ENCODE measurements at places on chromosomes 4 and X.

GRCh38 chr4:9903317-9903716 lies 118.0 kb downstream of the SLC2A9 start:
- no peak for DNase-seq

DNA sequence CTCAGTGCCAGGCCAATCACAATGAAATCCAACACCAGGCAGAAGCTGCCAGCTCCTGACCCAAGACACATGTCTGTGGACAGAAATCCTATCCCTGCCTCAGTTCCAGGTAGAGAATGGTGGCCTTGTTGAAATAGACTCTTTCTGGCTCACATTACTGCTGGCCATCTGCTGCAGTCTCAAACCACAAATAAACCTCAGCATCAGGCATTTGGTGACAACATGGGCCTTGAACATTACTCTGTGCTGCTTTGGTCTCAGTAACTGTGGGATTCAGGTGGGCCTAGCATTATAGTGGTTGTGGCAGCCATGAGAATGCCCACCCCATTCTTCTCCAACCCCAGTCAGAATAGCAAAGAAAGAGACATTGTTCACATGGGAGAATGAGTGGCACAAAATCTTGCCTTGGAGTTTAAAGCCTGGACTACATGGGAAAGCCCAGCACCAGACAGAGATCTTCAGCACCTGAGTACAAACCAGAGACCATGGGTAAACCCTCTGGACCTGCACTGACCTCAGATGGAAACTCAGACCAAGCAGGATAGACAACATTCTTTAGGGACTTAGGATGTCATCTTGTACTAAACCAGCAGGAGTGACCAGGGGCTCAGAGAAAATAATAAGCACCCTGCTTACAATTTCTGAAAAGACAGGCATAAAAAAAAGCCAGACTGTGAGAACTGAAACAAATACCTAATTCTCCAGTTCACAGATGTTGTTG lies 50.4 kb upstream of the TRAM1L1 start:
- no peak for DNase-seq

GRCh38 chrX:153516073-153516472 lies 1.4 kb upstream of the ATP2B3 start:
- DNase-seq, result no peak

GRCh38 chr4:126591583-126591982 lies 1041.2 kb upstream of the INTU start:
- no peak for DNase-seq

DNA sequence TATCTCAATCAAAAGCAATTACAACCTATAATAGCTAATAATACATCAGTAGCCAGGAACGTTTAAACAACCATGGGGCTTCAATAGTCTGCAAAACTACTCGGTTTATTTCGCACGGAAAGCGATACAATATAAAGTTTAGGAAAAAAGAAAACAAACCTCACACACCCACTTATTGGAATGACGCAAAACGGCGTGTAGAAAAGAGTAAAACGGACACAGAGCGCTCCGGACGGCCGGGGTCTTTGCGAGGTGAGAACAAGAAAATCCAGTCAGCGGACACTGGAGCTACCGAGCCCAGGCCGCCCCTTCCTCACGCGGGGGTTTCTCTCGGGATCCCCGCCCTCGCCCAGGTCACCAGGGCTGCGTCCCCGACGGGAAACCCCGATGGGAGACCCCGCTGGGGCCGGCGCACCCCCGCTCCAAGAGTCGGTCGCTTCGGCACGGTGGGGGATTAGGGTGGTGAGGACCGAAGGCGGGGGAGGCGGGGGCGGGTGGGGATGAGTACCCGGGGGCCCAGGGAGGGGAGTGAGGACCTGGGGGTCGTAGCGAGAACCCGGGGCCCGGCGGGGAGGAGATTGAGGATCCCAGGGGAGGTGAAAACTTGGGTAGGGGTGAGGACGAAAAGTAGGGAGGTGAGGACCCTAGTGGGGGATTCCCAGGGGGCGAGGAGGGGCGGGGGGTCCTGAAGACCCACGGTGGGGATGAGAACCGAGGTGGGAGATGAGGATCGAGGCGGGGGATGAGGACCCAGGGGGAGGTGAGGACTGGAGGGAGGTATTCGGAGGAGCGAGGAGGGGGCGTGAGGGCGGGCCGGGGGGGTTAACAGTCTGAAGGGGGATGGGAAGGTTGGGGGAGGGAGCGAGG lies 737 bp downstream of the NELFA start:
- no peak for DNase-seq
